IMR-90 (cell line): ENCODE measurements at places on chromosomes 5 and 9. TPM values are rescaled to one million over a fixed set of nuclear protein-coding genes. Genes with fewer than 3 reads are reported as not detected.
A peak's percentile ranks its signal among the peaks of the same experiment; 100 is the strongest.

- no peaks in the 10 kb centered on the region for H3K4me1 ChIP-seq
- H3K4me3 ChIP-seq = no peak overlapping the region
These were observed 15.1 kb downstream of the SLCO6A1 start for GRCh38 chr5:102483736-102484135.

DNA sequence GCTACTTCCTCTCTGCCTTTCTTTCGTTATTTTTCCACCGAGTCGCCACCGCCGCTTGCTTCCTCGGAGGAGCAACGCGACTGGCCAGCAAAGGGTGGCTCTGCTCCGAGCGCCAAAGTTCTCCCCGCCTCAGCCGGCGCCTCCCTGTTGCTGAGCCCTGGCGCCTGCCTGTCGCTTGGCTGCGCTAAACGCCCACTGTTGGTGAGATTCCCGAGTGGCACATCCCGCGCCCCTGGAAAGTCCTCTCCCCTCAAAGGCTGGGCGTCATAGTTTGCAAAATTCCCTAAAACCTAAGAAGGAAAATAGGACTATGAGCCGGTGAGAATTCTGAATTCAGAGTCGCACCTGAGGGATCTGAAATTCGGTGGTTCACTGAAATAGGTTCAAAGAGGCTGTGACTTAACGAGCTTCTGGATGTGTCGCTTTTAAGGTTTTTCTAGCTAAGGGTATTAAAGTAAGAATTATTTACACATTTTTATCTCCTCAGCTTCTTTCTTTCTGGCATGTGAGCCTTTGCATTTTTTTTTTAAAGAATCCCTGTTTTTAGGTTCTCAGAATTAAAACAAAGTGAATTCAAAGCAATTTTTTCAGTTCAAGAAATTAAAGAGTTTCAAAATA lies at the start of gene GRIN3A:
GRIN3A (minus strand) TSS at position 82 of the 618 bp plus-strand sequence. CDS start 668 bp downstream, outside the sequence.
- peaks cover 7% of the 10 kb centered on the region for H3K27me3 ChIP-seq
- no peak within 1 kb of the TSS for H3K27ac ChIP-seq
- no peak for DNase-seq
- H3K36me3 ChIP-seq = no peaks in the 10 kb centered on the region

ORM2 gene
- not detected in 2 replicates for polyA plus RNA-seq

DNA sequence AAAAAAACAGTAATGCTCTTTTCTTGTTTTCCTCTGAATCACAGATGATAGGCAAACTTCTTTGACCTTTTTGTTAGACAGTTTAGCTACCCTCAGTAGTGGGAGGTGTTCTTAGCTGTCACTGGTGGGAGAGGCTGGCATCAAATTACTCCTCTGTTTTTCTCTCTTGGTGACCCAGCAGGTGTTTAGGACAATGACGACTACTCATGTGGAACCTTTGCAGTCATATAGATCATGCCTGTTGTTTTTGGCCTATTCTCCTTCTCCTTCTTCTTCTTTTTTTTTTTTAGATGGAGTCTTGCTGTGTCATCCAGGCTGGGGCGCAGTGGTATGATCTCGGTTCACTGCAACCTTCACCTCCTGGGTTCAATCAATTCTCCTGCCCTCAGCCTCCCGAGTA lies 15.4 kb upstream of the NPR2 start:
- DNase-seq = no peak
- H3K36me3 ChIP-seq = no peaks in the 10 kb centered on the region
- H3K27ac ChIP-seq = no peak overlapping the region
- H3K4me3 ChIP-seq = no peak overlapping the region
- peaks cover 28% of the 10 kb centered on the region for H3K27me3 ChIP-seq

SPINK4 gene
- polyA plus RNA-seq = not detected in 2 replicates

NR4A3 gene
- 0.27 and 0.37 TPM in 2 replicates for polyA plus RNA-seq

NME5 gene
- 0.17 and 0.20 TPM in 2 replicates for polyA plus RNA-seq

KLF9 gene
- polyA plus RNA-seq = 4.1 and 4.3 TPM in 2 replicates

- no peak overlapping the region for H3K27ac ChIP-seq
- no peak overlapping the region for H3K4me3 ChIP-seq
- no peak for DNase-seq
- H3K27me3 ChIP-seq = peaks cover 41% of the 10 kb centered on the region
These were observed 125.0 kb upstream of the LPCAT1 start for GRCh38 chr5:1648806-1649205.

DNA sequence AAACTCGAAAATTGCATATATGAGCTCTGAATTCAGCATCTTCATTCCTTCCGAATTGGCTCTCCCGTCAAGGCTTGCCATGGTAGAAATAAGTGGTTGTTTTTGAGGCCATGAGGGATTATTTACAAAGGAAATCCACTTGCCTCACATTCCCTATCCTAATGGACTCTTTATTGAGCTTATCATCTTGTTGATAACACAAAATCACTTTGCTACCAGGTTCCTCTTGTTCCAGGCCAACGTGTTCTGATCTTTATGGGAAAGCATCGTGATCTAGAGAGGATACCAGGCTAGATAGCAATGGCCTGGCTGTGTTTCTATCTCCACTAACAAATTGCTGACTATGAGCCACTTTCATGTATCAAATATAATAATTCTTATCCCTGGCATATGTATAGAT lies 811.7 kb downstream of the TLR4 start:
- no peak overlapping the region for H3K27ac ChIP-seq
- H3K4me1 ChIP-seq = no peaks in the 10 kb centered on the region
- no peak for DNase-seq

ACOT12 gene
- not detected in 2 replicates for polyA plus RNA-seq

C9orf43 gene
- 0.24 and 0.46 TPM in 2 replicates for polyA plus RNA-seq

GRCh38 chr9:108722396-108722795 lies 133.4 kb downstream of the ACTL7B start:
- no peak overlapping the region for H3K4me3 ChIP-seq
- no peaks in the 10 kb centered on the region for H3K27me3 ChIP-seq
- H3K4me1 ChIP-seq = no peaks in the 10 kb centered on the region
- DNase-seq = no peak
- no peaks in the 10 kb centered on the region for H3K36me3 ChIP-seq
- no peak overlapping the region for H3K27ac ChIP-seq

- no peaks in the 10 kb centered on the region for H3K27me3 ChIP-seq
- DNase-seq = peak; percentile 24
- peaks cover 4% of the 10 kb centered on the region for H3K4me1 ChIP-seq
- no peak overlapping the region for H3K4me3 ChIP-seq
These were observed 363.2 kb downstream of the GLIS3 start for GRCh38 chr9:3936520-3937235.

GRCh38 chr9:86122311-86122710 lies 23.0 kb upstream of the GOLM1 start:
- H3K36me3 ChIP-seq = no peaks in the 10 kb centered on the region
- no peak for DNase-seq
- peaks cover 2% of the 10 kb centered on the region for H3K4me1 ChIP-seq

DNA sequence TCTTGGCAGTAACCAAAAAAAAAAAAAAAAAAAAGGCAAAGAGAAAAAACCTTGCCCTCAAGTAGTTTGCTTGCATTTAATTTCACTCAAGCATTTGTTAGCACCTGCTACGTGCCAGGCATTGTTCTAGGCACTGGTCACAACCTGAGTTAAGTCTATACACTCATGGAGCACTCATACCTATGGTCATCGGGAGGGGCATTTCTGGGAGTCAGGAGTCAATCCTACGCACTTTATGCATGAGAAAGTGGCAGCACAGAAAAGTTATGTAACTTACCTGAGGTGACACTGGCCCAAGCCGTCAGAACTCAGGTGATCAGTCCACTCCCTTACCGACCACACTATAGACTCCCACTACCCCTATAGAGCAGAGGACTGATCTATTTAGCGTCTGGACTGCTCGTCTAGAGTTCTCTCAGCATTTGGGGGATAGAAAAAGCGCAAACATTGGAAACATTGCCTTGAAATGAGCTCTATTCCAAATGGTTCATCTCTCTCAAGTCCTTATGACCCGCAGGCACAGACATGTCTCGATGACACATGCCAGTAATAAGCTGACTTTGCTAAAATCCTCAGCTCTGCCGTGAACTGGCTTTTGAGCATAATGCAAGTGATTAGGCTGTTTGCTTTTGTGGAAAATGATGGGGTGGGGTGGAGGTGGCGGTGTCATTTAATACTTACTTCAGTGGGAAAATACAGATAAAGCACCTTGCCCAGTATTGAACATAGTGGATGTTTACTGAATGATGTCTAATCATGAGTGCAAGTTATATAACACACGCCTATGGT lies 160.2 kb downstream of the ARHGEF28 start:
- H3K27ac ChIP-seq = no peak overlapping the region
- no peak overlapping the region for H3K4me3 ChIP-seq
- no peaks in the 10 kb centered on the region for H3K4me1 ChIP-seq
- DNase-seq = no peak
- H3K27me3 ChIP-seq = no peaks in the 10 kb centered on the region

DNA sequence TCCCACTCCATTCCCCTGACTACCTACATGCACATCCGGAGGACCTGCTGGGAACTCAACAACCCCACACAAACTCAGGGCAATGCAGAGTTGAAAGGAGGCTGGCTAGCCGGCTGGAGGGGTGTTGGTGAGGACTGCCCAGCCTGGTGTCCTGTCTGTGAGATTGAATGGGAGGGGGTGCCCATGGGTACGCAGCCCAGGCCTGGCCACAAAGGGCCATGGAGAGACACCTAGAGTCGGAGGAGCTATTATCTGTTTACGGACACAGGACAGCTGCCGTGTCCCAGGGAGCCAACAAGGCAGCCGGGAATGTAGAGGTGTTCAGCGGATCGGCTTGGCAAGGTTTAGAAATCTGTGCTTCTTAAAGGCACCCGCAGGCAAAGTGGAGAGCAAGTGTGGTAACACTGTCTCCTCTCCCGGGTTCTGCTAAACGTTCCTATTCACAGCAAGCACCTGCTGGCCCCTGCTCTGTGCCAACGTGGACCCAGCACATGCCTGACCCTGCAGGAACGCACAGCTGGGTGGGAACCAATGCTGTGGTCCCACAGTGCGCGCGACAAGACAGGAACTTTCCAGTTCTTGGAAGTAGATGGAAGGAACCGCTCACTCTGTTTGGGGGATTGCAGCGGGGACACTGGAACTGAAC lies 166.7 kb downstream of the DAB2IP start:
- H3K4me1 ChIP-seq = peaks cover 3% of the 10 kb centered on the region; the same call in 1 of the 2 replicates
- no peaks in the 10 kb centered on the region for H3K36me3 ChIP-seq
- DNase-seq = no peak
- H3K27me3 ChIP-seq = peaks cover 6% of the 10 kb centered on the region; the same call in 1 of the 2 replicates
- no peak overlapping the region for H3K27ac ChIP-seq

ANP32B gene
- polyA plus RNA-seq = 40.7 and 46.8 TPM in 2 replicates

GRCh38 chr9:21507483-21507790 lies 25.3 kb upstream of the IFNE start:
- H3K27ac ChIP-seq = 0 out of 2 replicates have a peak overlapping the region, but pooled peaks have one; percentile 12
- DNase-seq = peak; percentile 7
- no peaks in the 10 kb centered on the region for H3K27me3 ChIP-seq
- peaks cover 5% of the 10 kb centered on the region; the same call in 1 of the 2 replicates for H3K36me3 ChIP-seq
- H3K4me1 ChIP-seq = peaks cover 8% of the 10 kb centered on the region; the same call in 1 of the 2 replicates

RASGRF2 gene
- 2.9 and 3.0 TPM in 2 replicates for polyA plus RNA-seq

GRCh38 chr9:125631391-125632085 lies 75.5 kb downstream of the MAPKAP1 start:
- H3K27me3 ChIP-seq = no peaks in the 10 kb centered on the region
- H3K27ac ChIP-seq = no peak overlapping the region
- peak; percentile 57 for DNase-seq
- H3K4me1 ChIP-seq = peaks cover 7% of the 10 kb centered on the region
- H3K36me3 ChIP-seq = no peaks in the 10 kb centered on the region

SHB gene
- polyA plus RNA-seq = 20.4 and 22.9 TPM in 2 replicates

DNA sequence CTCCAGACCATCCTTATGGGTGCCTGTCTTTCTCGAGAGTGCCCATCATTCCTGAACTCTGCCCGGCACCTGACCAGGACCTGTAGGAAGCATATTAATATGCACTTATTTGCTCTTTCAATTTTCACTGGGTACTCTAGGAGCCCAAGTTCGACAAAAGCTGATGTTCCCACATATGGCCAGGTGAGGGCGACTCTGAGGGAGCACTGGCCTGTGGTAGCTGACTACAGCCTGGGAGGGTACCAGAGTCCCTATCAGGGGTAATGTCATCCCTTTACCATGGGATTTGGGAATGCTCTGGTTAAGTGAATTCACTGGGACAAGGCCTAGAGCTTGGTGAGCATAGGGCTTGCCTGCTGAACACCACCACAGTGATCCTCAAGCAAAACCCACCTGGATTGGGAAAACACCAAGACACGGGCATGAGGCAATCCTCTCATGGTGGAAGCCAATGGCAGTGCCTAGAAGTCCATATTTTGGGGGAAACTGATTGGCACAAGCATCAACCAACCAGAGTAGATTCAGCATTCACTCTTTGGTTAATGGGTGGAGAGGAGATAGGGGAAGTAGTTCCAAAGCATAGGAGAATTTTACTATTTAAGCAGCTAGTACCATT lies 112.2 kb downstream of the MTX3 start:
- no peak for DNase-seq
- H3K27ac ChIP-seq = no peak overlapping the region
- H3K36me3 ChIP-seq = no peaks in the 10 kb centered on the region

- H3K27ac ChIP-seq = peak overlapping the region; percentile 88
- H3K36me3 ChIP-seq = no peaks in the 10 kb centered on the region
- H3K4me1 ChIP-seq = peaks cover 9% of the 10 kb centered on the region
- H3K27me3 ChIP-seq = no peaks in the 10 kb centered on the region
- DNase-seq = no peak
These were observed 8.4 kb downstream of the PTCH1 start for GRCh38 chr9:95508242-95508967.

GRCh38 chr9:112028242-112029221 lies 131.9 kb downstream of the UGCG start:
- no peak for DNase-seq
- H3K36me3 ChIP-seq = no peaks in the 10 kb centered on the region
- H3K27ac ChIP-seq = 0 out of 2 replicates have a peak overlapping the region, but pooled peaks have one; percentile 47
- no peaks in the 10 kb centered on the region for H3K27me3 ChIP-seq
- peaks cover 17% of the 10 kb centered on the region for H3K4me1 ChIP-seq

GRCh38 chr9:1051584-1052275 lies 1.6 kb downstream of the DMRT2 start:
- no peaks in the 10 kb centered on the region for H3K4me1 ChIP-seq
- no peak overlapping the region; the same call in 1 of the 2 replicates for H3K4me3 ChIP-seq
- H3K27ac ChIP-seq = no peak overlapping the region
- no peak for DNase-seq
- no peaks in the 10 kb centered on the region for H3K36me3 ChIP-seq

DNA sequence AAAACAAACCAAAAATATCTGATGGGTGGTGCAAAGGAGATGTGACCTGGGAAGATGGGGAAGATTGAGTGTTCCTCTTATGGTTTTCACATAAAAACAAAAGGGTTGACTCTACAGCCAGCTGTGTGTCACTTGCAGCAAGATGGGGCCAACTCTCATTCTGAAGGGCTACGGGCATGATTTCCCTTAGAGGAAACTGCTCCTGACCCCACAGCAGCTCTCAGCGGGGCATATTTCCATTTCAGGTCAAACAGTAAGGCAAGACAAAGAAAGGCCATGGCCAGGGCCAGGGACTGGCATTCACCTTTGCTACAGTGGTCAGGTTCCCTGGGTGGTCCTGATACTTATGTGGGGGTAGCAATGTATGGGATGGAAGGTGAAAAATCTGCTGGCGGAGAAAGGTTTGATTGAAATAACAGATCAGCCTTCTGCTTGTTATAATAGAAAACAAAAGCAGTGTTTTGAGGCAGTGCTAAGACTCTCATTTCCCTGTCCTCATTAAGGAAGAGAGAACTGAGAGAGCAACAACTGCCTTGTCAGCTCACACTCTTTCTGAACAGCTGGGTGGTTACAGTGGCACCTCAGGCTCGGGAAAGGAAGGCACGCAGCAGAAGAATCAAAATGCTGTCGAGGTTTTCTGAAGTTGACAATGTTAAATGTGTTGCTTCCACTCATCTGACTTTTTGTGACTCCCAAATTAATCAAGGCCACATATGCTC lies 120.7 kb upstream of the PCA3 start:
- DNase-seq = no peak
- no peaks in the 10 kb centered on the region for H3K27me3 ChIP-seq

RGMB gene
- polyA plus RNA-seq = 128 and 129 TPM in 2 replicates
